Activated CD4-positive, alpha-beta memory T cell treated with anti-CD3 and anti-CD28 coated beads, Interleukin-2, amount 10 ng/mL, durations not matched to agents 7 days and 5 days (primary cell): ENCODE measurements at places on chromosomes 5 and 9. TPM values are rescaled to one million over a fixed set of nuclear protein-coding genes. Genes with fewer than 3 reads are reported as not detected.

Gene PLAA
- 35.9 TPM for total RNA-seq

Gene MCCC2
- 36.2 TPM for total RNA-seq

DNA sequence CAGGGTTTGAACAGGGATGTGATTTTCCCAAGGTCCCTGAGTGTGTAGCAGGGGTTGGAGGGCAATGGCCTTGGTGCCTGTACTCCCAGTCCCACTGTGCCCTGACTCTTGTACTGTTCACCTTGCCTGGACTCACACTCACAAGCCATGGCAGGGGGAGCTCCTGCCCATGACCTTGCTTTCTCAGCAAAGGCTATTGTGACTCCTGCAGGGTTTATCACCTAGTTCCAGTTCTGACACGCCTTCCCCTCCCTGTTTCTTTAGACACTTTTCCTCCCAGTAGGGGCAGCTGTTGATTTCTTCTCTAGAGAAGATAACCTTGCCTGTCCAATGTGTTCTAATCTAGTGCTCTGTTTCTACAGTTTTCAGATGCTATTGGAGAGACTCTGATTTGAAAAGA lies 139.5 kb downstream of the FSTL4 start:
- no peak for DNase-seq

DNA sequence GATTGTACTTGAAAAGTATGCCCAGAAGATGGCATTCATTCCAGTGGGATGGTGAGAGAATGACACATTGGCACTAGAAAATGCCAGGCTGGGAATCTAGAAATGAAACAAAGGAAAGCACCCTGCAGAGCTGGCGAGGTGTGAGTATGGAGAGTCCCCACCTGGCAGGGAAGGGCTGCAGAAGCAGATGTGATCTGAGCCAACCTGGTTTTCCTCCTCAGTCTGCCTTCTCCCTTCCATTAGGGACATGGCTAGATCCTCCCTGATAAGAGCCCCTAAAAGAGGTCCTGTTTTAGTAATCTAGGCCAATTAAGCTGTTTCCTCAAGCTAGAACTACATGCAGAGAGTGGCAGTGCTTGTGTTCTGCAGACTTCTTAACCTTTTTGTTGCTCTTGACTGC lies 24.7 kb upstream of the TNFSF15 start:
- DNase-seq: no peak

- DNase-seq: peak; percentile 49
Measured at GRCh38 chr9:128160603-128160987, 530 bp downstream of the BBLN start.

Gene PCDHGA11
- total RNA-seq: not detected

DNA sequence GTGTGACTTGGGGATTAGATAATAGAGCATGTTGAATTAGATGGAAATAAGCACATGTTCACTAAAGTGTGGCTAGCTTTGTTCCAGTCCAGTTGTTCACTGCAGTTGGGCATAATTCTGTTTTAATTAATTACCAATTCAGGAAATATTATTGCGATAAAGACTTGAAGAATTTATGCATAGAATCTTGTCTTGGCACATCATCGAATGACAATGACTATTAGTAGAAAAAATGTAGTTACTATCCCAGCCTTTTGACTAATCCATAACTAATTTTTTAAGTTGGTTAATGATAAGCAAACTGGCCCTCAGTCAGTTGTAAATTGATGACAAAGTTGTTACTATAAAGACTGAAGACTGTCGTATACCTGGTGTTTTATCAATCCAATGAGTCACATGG lies 10.5 kb downstream of the LNPEP start:
- no peak for DNase-seq
